ENCODE measurements at places on chromosomes 11 and 22.

DNA sequence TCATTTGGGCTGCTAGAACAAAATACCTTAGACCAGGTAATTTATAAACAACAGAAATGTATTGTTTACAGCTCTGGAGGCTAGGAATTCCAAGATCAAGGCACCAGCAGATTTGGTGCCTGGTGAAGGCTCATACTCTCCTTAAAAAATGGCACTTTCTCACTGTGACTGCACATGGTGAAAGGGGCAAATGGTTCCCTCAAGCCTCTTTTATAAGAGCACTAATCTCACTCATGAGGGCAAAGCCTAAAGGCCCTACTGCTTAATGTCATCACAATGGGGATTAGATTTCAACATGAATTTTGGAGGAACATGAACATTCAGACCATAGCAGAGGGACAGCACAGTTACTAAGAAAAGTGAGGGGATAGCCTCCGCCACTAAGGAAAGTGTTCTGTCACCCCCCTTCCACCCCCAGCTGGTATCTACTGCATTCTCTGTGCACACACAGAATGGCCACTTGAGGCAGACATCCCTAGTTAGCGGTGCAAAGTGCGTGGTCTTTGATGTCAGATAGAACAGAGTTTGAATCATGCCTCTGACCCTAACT is 47.2 kb upstream of the CEP295 start:
- DNase-seq: no peak

- DNase-seq: no peak
Measured at GRCh38 chr11:128734103-128734831, 40.4 kb downstream of the FLI1 start.

DNA sequence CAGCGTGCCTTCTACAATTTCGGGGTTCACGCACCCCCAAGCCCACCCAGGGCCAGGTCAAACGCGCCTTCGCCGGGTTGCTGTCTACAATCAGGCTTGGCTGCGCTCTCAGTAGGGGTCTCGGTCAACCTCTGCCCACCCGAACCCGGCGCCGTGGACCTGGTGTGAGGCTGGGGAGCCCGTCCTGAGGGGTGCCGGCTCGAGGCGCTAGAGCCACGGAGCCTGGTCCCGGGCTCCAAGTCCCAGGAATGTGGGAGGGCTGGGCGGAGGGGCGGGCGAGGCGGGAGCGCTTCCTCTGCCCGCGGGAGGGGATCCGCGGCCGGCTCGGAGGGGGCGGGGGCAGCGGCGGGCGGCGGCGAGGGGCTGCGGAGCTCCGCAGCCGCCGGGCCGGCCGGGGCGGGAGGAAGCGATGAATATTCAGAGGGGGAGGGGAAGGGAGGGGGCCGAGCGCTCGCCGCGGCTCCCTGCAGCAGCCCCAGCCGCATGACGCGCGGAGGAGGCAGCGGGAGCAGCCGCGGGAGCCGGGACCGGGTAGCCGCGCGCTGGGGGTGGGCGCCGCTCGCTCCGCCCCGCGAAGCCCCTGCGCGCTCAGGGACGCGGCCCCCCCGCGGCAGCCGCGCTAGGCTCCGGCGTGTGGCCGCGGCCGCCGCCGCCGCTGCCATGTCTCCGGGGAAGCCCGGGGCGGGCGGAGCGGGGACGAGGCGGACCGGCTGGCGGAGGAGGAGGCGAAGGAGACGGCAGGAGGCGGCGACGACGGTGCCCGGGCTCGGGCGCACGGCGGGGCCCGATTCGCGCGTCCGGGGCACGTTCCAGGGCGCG is at the start of gene PTPRJ:
Gene PTPRJ (plus strand): TSS at position 472 of the 819 bp plus-strand sequence. CDS start 354 bp downstream, outside the sequence.
- peak; percentile 30 for DNase-seq

GRCh38 chr22:21816787-21817496 is 50.5 kb downstream of the MAPK1 start:
- DNase-seq: no peak
